Temporal lobe (tissue), 4 donors: ENCODE measurements at places on chromosomes 16 and 17. TPM values are rescaled to one million over a fixed set of nuclear protein-coding genes. Genes with fewer than 3 reads are reported as not detected.

Gene QRICH2
- total RNA-seq = 5.2 TPM

Gene KRT25
- total RNA-seq = 0.49 TPM

Gene SLC12A3
- not detected for total RNA-seq

Gene NT5C3B
- 87.3 TPM for total RNA-seq
